ENCODE measurements at places on chromosomes 3 and 15. TPM values are rescaled to one million over a fixed set of nuclear protein-coding genes. Genes with fewer than 3 reads are reported as not detected.

Gene PLA2G4E
- total RNA-seq: not detected

Gene DOCK3
- 0.38 TPM for total RNA-seq

Gene MAP2K5
- total RNA-seq: 10.8 TPM

Gene MESP1
- 1.1 TPM for total RNA-seq

Gene CCR3
- not detected for total RNA-seq

Gene GPR87
- 2.0 TPM for total RNA-seq

Gene ANKDD1A
- 1.4 TPM for total RNA-seq

Gene CTXND1
- not detected for total RNA-seq

Gene INKA1
- total RNA-seq: 3.0 TPM

Gene GOLGA6A
- not detected for total RNA-seq
